ENCODE measurements at places on chromosomes 7 and 10. TPM values are rescaled to one million over a fixed set of nuclear protein-coding genes. Genes with fewer than 3 reads are reported as not detected.

TEX36 gene
- total RNA-seq, result not detected

WEE2 gene
- total RNA-seq, result not detected

RUFY2 gene
- 26.1 TPM for total RNA-seq

MYO1G gene
- 1.9 TPM for total RNA-seq

GRCh38 chr7:55571511-55572377 lies 558 bp downstream of the VOPP1 start:
- DNase-seq, result peak; percentile 49

GRCh38 chr7:14905764-14906163 lies 3.2 kb upstream of the DGKB start:
- DNase-seq, result no peak

GRCh38 chr7:100674411-100675104 lies 1.0 kb downstream of the GNB2 start:
- DNase-seq, result peak; percentile 42

DNA sequence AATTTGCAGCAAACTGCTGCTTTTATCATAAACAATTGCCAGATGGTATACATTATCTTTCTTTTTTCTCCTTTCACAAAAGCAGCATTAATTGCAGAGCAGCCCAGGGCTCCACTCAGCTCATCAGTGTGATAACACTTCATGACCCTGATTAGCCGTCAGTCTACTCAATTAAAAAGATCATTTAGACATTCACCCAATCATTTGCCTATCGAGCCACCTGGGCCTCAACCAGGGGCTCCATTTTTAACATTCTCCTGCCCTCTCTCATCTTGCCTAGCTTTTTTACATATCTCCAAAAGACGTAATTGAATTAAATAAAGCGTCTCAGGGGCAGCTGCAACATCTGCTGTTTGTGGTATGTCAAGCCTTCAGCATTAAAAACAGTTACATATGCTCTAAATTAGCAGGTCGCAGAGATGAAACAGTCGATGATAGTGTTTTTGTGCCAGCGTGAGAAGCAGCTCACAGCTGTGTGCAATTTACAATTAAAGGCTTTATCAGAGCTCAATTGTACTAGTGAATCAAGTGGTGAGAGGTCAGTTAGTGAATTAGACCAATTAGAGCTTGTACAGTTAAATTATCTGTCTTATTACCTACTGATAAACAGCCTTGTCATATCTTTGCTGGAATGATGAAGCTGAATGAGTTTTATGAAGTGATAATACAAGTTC lies 522.5 kb downstream of the ETV1 start:
- DNase-seq, result peak; percentile 64

GRCh38 chr7:7231000-7231399 lies 48.7 kb downstream of the C1GALT1 start:
- DNase-seq, result no peak

- no peak for DNase-seq
These were observed 12.8 kb downstream of the NRAP start for GRCh38 chr10:113651021-113651420.

GRCh38 chr10:71371750-71372166 lies 25.0 kb upstream of the CDH23 start:
- DNase-seq, result no peak

GRCh38 chr7:115475761-115476385 lies 554.0 kb downstream of the MDFIC start:
- DNase-seq, result peak; percentile 37

GRCh38 chr10:77289027-77289501 lies 348.5 kb downstream of the KCNMA1 start:
- DNase-seq, result no peak

GRCh38 chr7:15582773-15583172 lies 21.0 kb upstream of the AGMO start:
- no peak for DNase-seq

All from tongue (tissue), 3 donors.